Stimulated activated CD8-positive, alpha-beta memory T cell treated with anti-CD3 and anti-CD28 coated beads, Interleukin-7, amount 100 ng/mL, for 1 hour (primary cell): ENCODE measurements at places on chromosomes 7 and 10.

- no peak for DNase-seq
Observed at GRCh38 chr10:68179016-68179415, 52.9 kb downstream of the ATOH7 start.

- no peak for DNase-seq
Observed at GRCh38 chr10:62136931-62137330, 131.7 kb downstream of the RTKN2 start.

DNA sequence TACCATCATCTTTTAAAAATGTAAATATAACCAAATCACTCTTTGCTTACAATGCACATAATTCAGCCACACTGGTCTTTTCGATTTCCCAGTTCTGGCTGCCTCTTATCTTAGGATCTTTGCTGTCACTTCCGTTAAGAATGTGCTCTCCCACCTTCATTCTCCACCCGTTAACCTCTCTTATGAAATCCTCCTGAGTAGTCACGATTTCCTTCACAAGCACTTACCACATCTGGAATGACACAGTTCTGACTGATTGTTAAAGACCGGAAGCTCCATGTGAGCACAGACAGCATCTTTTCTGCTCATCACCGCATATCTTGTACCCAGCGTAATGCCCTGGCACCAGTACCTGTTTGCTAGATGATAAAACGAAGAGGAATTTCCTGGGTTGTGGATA is 84.3 kb downstream of the CUL2 start:
- no peak for DNase-seq

- no peak for DNase-seq
Observed at GRCh38 chr10:73601486-73601921, 10.4 kb upstream of the USP54 start.

DNA sequence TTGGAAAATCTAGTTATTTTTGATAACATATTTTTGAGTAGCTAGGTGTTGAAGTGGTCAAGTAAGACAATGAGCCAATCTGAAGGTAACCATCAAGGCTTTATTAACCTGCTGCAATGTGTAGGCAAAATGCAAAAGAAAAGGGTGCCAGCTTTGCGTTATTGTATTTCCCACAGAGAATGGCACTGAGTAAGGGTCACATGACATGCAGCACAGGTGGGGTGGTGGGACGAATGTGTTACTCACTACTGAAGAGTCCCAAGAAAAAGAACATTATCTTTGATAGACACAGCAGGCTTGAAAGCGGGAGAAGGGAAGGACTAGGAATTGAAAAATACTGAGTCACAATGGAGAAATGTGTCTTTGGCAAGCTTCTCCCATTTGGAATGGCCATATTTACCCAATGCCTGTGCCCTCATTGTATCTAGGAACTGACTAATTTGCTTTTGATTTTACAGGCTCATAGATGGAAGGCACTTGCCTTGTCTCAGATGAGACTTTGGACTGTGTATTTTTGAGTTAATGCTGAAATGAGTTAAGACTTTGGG is 898.6 kb upstream of the POT1 start:
- no peak for DNase-seq

DNA sequence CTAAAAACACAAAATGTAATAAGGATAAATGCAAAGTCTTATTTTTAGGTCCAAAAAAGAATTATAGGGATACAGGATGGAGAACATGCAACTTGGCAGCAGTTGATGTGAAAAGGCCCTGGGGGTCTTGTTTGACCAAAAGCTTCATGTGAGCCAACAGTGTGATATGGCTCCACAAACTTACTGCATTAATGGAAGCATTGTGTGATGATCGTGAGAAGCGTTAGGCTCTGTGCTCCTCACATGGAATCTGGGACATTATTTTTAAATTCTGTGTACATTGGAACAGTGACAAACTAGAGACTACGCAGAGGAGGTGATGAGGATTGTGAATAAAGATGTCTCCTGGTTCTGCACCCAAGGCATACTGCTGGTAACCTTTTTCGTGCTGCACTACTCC is 39.1 kb upstream of the CALD1 start:
- DNase-seq = no peak

DNA sequence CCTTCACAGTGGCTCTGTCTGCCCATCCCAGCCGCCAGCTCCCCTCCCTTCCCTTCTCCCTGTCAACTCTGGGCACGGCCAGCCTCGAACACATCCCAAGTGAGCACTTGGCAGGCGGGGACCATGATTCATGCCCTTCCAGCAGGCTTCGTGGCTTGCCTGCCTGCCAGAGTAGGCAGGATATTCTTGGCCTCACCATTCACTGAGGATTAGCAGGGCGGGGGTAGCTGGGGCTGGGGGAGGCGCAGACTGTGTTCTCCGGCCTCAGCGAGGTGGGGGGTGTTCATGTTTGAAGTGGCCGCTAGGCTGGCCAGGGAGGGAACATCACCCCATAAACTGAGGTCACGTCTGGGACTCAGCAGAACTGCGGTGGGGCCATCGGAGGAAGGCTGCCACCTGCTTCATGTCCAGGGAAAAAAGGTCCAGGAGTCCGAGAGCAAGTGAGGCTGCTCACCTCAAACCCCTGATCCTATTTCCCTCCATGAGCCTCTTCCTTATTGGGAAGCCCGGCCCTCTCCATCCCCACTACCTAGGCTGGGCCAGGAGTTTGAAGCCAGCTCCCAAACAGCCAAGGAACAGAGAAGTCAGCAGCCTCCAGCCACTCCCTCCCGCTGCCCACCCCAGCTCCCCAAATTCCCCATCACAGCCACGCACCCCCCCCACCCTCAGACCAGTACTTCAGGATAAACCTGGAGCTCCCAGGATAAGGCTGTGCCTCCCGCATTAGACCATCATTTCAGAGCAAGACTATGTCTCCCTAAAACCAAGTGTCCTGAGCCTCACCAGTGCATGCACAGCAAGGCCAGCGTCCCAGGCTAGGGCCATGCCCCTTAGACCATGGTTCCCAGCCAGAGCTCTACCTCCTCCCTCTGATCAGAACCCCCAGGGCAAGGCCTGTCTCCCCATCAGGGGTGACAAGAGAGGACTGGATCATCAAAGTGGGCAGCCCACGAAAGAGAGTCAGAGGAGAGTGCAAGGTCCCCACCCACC is 42.8 kb upstream of the RABGEF1 start:
- DNase-seq = no peak

- DNase-seq = no peak
Observed at GRCh38 chr10:83724471-83725241, 414.7 kb upstream of the GHITM start.

DNA sequence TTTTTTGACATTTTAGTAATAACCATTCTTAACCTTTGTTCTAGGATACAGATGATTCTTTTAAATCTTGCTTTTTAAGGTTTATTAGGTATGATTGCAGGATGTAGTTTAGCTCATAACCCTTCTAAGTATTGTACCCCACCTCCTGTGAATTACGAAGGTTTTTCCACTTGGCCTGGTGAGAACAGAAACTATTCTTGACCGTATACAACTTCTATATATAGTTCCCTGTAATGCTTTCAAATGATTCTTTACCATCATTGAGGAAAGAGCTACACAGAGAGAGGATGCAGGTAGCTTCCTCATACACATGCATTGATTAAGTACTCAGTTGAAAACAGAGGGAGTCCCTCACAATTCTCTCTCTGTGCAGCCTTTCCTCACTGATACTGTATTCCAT is 86.3 kb downstream of the PALS2 start:
- no peak for DNase-seq

GRCh38 chr10:78354101-78354500 is 320.4 kb downstream of the RPS24 start:
- no peak for DNase-seq

DNA sequence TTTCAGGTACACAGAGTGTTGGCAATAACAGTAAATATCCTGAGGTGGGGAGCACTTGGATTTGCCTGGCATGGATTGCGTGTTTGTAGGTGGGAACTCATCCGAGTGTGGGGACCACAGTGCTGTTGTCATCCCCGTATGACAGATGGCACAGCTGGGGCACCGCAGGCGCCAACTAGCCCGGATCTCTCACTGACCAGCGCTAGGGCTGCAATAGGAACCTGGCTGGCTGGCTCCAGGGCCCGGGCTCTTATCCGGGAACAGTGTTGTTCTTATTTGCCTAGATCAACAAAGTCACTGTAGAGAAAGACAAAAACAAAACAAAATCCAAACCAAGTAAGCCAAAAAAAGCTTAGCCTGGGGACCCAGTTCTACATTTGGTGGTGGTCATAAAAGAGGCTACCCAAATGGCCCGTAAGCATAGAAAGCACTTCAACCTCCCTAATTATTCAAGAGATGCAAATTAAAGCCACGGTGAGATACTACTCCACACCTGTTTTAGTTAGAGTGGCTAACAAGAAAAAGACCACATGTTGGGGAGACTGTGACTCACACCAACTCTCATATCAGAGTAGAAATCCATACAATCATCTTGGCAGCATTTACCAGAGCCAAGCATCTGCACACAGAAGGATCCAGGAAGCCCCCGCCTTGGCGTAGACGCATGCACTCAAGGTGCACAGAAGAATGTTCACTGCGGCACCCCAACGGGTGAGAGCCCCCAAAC is 27.2 kb upstream of the PFKFB3 start:
- no peak for DNase-seq

GRCh38 chr7:106865130-106866041 is at the start of gene PIK3CG:
TSS of gene PIK3CG (plus strand) at chr7:106865282. CDS start at chr7:106867562, 2,280 bp downstream.
- DNase-seq = no peak

DNA sequence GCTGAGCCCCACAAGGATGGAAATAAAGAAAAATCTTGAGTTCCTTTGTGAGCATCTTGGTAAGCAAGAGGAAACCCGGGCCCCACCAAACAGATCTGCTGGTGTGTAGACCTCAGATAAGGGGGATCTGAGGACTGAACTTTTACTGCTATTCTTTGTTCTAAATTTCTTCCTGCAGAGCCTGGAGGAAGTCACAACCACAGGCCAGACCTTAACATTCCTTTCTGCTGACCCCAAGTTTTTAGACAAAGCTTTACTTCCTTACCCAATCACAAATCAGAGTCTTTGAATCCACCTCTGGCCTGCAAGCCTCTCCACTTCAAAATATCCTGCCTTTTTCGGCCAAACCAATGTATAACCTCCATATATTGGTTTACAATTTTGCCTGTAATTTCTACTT is 352.6 kb upstream of the AUTS2 start:
- no peak for DNase-seq

DNA sequence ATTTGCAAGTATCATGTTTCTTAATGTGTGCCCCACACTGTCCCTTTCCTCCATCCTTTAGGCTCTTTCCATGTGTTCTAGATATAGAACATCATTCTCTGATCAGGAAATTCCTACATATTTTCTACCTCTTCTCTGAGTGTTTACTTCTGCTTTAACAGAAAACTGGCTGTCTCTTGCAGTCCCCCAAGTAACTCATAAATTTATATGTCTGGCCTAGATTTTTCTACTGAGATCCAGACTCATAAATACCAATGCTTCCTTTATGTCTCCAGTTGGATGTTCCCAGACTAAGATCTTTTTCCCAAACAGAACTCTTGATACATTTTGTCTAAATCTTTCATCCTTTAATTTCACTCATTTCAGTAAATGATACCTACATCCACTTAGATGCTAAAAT is 181.8 kb downstream of the CDK14 start:
- no peak for DNase-seq

- no peak for DNase-seq
Observed at GRCh38 chr10:8047452-8048280, 6.8 kb upstream of the GATA3 start.

GRCh38 chr7:116395141-116395791 is 104.3 kb upstream of the CAV2 start:
- DNase-seq = no peak

- no peak for DNase-seq
Observed at GRCh38 chr7:148809856-148810255, 74.2 kb downstream of the EZH2 start.

- no peak for DNase-seq
Observed at GRCh38 chr7:22827563-22827962, 4.9 kb upstream of the TOMM7 start.

DNA sequence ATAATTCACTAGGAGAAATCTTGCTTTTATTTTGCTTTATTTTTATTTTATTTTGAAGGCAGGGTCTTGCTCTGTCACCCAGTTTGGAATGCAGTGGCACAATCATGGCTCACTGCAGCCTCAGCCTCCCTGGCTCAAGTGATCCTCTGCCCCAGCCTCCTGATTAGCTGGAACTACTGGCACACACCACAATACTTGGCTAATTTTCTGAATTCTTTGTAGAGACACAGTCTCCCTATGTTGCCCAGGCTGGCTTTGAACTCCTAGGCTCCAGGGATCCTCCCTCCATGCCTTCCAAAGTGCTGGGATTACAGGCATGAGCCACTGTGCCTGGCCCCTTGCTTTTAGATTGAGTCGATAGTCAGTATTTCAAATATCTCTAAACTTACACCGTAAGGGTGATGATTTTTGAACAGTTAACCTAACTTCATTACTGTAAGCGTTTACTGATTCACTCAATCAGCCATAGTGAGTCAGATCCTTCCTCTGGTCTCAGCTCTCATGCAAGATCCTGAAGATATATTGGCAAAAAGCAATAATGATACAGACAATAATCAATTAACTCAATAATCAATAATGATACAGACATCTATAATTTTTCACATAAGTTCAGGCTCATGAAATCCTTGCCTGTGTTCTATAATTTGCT is 239.5 kb downstream of the KIAA1217 start:
- DNase-seq = no peak

DNA sequence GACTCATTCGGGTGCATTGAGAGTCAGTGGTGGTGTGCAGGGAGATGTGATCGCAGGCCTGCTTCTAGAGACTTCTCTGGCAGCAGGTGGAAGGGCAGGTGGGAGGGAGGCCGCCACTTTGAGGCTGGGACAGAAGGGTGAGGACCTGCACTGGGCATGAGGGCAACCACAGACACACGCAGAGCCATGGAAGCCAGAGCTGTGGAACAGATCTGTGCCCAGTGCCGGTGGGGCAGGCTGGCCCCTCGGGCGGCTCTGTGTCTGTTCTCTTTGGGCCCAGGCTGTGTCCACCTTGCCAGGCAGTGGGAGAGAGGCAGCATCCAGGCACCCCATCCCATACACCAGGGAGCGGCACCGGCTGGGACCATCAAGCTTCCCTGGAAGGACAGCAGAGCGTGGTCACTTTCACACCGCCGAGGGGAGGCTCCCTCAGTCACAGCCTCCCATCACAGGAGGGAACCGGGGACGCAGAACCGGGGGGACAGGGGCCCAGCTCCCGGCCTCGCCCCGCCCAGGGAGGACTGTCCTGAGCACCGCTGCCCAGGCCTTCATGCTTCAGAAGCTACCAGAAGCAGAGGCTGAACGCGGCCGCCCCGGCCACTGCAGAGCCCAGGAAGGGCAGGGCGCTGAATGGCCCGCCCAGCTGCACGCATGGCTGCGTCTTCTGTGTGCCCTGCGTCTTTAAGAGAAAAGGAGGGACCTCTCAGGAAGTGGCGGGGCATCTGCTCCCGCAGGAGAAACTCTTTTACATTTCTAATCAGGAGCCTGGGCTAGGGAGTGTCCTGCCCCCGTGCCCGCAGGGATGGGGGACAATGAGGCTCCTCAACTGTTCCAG is 32.1 kb downstream of the EN2 start:
- DNase-seq = no peak

DNA sequence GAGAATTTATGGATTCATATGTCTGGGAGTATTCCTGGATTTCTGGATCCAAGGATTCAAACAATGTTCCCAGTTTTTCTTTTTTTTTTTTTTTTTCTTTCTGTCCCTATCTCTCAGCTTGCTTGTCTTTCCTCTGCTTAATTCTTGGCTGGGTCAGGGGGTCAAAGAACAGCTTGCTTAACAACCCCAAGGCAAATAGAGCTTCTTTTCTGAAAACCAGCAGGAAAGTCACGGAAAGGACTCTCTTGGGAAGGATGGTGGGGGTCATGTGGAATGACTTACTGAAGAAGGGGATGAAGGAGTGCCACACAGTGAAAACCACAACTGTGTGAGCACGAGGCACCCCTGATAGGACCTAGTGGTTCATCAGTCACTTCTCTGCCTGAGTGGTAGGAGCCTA is 36.1 kb downstream of the GRK5 start:
- no peak for DNase-seq
